ENCODE measurements at places on chromosomes 16 and 17.

- DNase-seq, result no peak
Measured at GRCh38 chr17:76538941-76539570, 788 bp upstream of the PRCD start.

DNA sequence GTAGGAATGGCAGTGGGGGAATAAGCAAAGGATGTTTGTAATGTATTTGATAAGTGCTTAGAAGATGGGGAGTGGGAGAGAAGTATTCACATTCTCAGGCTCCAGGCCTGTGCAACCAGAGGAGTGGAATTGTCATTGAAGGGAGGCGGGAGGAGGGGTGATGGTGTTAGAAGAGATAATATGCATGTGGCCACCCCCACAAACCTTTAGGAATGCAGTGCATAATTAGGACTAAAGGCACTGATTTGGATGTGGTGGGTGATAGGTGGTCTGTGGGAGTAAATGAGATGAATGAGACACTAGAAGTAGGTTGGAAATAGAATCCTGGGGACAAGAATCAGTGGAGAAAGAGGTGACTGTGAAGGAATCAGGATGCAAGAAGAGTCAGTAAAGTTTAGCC is 27.1 kb downstream of the UTP18 start:
- no peak for DNase-seq

- DNase-seq, result no peak
Measured at GRCh38 chr17:77749989-77750388, 208.5 kb upstream of the TNRC6C start.

GRCh38 chr17:82048571-82048971 is 3.0 kb downstream of the RFNG start:
- DNase-seq, result no peak

- DNase-seq, result peak; percentile 70
Measured at GRCh38 chr17:45146890-45147580, 1.2 kb upstream of the HEXIM1 start.

DNA sequence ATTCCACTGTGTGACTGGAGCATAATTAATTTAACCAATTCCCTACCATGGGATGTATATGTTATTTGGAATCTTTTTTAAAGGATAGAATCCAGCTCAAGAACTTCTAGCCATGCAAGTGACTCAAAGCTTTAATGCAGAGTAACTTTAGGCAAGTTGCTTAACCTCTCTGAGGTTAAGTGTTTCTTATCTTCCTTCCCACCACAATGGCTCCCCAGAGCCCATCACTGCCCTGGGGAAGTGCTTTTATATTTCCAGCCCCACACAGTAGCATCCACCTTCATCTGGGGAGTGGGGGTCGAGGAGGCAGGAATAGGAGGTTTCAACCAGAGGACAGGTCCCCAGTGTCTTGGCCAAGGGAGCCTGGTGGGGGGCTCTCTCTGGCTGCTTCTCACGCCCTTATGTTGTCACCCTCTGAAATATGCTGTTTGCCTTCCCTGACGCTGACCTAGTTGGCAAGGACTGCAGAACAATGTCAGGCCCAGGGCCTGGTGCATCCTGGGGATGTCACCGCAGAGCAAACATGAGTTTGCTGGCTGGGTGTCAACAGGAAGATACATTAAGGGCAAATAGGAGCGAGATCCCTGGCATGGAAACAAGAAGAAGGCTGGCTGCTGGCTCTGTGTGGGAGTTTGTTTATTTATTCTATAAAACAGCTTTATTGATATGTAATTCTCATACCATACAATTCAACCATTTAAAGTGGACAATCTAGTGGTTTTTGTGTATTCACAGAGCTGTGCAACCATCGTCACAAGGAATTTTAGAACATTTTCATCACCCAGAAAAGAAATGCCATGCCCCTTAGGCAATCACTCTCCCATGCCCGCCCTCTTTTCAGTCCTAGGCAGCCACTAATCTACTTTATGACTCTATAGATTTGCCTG is 46.6 kb upstream of the WSB1 start:
- no peak for DNase-seq

DNA sequence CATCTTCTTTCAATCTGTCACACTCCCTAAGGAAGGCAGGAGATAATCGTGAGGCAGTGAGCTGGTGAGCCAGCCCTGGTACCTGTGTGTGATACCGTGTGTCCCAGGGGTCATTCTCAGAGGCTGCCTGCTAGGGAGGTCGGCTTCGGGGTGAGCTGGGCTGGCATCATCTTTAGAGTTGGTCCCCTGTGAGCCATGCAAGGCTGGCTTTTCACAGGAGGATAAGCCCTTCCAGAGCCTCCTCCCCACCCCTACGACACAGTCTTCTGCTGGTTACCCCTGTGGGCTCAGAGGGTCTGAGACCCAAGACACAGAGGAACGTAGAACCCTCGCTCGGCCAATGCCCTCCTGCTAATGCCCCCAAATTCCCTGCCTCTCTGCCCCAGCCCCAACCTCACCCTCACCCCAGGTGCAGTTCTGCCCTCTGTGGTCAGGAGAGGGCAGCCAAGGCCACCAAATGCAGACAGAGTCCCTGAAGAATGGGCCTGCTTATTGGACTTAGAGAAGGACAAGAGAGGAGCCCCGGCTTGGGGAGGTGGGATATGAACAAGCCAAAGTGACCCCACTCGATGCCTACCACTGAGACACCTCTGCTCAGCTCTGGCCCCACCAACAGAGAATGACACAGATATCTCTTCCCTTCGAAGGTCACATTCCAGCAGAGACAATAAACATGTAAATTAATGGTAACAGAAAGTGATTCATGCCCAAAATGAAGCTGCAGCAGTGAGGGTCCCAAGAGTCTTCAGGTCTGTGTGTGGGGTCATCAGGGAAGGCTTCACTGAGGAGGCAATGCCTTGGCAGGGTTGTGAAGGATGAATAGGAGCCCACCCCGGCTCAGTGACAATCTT is 80.8 kb upstream of the CCL1 start:
- DNase-seq, result no peak

DNA sequence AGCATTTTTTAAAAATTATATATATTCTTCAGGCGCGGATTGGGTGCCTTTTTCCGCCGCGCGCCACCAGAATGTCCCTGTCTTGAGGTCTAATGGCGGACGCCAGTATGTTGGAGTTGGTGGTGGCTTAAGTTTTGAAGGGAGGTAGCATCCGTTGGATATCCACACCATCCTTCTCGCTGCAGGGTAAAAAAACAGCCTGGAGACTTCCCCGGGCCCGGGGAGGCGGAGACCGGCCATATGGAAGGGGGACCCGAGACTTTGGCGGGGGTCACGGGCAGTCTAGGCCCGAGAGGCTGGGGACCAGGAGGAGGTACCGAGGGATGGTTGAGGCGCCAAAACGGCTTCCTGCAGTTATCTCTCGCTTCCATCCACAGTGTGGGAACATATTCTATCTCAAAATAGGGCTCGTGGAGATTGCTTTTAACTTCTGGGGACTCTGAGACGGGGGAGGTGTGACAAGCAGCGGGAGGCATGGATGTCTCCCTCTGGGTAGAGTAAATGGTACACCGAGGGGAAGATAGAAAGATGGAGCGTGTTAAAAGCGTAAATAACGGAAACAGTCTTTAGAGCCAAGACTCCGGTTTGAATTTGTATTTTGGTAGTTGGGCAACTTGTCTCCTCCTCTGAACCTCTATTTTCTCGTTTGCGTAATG is at the start of gene SF3B3:
Gene SF3B3, plus strand, starts transcription at position 74 of the 656 bp plus-strand sequence. CDS start 2,841 bp downstream, outside the sequence.
- peak; percentile 65 for DNase-seq

DNA sequence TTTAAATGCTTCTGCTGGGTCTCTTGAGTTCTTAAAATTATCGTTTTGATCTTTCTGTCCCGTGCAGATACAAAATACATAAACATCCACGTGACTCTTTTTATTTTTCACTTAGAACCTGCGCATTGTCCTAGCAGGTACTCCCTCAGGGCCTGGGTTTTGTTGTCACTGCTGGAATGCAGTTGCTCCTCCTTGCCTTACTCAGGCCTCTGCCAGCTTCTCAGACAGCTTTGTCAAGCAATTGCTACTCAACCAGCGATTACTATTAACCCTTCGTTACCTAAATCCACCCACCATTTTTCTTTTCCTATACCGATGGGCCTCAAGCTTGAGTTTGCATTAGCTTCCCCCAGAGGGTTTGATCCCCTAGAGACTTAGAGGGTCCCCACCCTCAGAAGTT is 405.9 kb upstream of the RBFOX1 start:
- no peak for DNase-seq

DNA sequence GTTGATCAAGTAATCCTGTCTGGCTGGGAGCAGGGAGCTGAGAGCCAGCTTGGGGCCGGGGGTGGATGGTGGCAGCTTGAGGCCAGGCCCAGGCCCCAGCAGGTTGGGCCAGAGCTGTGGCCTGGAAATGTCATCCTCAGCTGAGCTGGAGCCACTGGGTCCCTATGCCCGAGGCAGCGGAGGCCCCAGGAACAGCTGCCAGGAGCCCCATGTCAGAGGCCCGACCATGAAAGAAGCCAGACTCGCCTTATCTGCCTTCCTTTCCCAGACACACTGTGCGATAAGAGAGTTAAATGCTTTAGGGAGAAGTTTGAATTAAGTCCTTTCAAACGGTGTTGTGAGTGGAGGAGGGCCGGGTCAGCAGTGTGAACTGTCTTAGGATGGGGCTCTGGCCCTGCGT is 3.5 kb downstream of the SMTNL2 start:
- no peak for DNase-seq

DNA sequence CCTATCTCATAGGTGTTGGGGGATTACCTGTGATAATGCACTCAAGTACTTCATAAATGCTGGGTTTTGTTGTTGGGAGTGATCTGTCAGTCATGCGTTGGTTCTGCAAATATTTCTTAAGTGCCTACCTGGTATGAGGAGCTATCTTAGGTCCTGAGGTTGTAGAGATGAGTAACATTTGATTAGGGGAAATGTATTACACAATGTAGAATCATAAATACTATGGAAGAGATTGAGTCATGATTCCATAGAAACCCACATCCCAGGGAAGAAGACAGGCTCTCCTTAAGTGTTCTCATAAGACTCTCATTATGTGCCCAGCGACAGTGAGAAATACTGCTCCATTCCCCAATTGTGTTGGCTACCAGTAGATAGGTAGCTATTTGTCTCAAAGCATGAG is 240.1 kb downstream of the FTO start:
- DNase-seq, result no peak

- DNase-seq, result no peak
Measured at GRCh38 chr16:8594149-8594666, 3.9 kb upstream of the TMEM114 start.

GRCh38 chr17:82490512-82491195 is 28.9 kb upstream of the FOXK2 start:
- no peak for DNase-seq

GRCh38 chr16:73670836-73671820 is 623.2 kb upstream of the ZFHX3 start:
- DNase-seq, result no peak

DNA sequence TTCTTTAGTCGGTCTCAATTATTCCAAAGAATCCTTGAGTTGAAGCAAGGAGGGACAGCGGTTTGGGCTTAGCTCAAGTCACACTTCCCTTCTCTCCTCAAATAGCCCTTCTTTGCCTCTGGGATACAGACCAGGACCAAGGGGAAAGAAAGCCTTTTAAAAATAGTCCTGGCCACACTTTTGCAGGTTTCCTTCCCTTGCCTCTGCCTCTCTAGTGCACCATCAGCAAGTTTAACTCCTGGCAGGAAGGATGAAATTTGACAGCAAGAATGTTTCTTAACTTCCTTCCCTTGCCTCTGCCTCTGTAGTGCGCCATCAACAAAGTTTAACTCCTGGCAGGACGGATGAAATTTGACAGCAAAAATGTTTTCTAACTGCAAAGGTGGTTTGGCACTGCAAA is 7.2 kb upstream of the G6PC1 start:
- DNase-seq, result no peak

DNA sequence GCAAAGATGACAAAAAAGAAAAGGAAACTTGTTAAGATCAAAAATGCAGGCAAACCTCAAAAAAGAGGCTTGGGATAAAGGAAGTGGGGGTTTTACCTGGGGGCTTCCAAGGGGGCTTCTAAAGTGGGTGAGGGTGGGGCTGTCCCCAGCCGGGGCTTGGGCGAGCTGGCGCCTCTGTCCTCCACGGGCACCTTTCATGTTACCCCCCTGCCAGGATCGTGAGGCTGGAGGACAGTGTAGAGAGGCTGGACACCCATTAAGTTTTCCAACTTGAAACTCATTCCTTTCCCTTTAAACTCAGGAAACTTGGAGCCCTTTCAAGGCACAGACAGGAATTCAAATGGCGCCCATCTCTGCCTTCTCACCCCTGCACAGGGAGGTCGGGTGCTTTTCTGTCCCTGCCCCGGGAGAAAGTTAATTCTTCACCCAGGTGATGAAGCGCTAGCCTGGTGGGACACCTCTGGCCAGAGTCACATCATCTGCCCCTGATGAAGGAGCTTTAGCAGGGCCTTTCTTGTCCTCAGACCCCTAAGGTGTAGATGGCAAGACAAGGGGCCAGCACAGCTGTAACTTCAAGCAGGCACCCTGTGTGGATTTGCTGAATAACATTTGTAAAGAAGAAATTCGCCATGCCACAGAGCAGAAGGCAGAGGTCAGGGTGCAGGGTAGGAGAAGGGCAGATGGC is 87.3 kb downstream of the C16orf78 start:
- no peak for DNase-seq

GRCh38 chr16:83681381-83681956 is 126.3 kb upstream of the HSBP1 start:
- no peak for DNase-seq

DNA sequence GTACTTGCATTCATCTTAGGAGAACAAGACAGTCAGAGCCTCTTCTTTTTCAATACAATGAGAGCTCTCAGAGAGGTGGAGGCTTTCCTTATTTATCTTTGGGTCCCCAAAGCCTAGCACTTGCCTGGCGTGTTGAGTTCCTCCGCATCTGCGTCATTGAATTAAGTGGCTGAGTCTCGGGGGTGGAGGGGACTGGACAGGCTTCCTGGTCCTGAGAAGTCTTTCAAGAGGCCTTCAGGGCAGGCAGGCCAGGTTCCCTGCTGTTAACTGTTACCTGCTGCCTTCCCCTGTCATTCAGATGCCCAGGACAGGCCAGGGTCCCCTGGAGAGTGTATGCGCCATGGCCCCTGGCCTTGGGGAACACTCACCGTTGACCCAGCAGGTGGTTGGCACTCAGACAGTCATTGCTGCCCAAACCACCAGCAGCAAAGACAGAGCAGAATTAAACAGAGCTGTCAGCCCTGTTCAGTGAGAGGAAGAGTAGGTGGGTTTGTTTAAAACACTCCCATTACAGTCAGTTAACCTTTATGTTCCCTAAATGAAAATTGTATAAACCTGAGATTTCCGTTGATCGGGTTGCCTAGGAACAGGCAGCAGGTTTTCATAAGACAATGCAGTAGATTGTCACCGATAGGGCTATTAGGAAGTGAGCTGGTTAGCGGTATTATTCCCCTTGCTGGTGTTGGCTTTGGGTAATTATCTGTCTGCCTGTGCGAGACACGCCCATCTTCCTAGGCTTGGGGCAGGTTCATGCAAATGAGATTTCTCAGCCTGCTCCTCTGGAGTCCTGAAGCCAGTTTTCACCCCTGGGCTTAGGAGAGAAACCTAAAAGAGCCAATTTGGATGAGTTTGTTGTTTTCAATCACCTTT is 132.7 kb downstream of the CCDC182 start:
- peak; percentile 91 for DNase-seq

- no peak for DNase-seq
Measured at GRCh38 chr17:42424991-42425610, 2.0 kb upstream of the CAVIN1 start.

DNA sequence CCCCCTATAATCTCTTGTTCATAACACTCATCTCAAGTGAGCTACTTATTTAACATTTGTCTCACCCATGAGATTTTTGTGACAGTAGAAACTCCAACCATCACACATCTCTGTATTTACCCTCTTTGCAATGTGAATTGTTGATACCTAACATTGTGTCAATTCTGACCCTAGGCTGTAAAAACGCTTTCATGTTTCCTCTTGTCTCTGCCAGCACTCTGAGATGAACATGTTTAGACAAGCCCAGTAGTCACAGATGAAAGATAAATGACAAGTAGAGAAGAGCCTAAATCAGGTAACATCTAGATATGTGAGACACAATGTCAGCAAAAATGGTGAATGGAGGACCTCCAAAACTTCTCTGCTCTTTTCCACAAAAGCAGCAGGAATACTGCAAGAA is 1254.5 kb upstream of the GOT2 start:
- no peak for DNase-seq

Data from NCI-H1436 treated with DMSO at 0.1 percent for 48 hours (cell line).